ENCODE measurements at places on chromosomes 1 and 21.
A peak's percentile ranks its signal among the peaks of the same experiment; 100 is the strongest.

DNA sequence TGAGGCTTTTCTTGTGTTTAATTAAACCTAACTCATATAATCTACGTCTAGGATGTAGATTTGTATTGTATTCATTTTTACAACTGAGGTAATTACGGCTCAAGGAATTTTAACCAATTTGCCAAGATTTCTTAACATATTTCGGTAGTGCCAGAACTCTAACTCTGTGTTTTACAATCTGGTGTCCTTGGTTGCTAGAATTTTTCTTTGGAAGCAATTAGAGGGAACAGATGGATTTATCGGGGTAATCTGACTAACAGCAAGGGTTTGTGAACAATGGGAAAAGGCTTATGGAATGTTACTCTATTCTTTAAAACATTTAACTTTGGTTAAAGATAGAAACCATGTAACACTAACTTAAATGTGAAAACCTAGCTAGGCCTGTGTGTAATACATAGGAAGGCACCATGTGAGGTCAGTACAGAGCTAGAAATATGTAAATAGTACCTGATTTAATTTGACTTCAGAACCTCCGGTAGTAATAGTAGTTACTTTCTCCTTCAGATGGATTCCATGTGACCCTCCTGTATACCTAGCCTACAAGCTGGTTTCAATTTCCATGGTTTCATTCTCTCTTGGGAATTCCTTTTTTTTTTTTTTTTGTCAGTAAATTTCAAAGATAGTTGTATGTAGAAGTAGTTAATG lies 1.2 kb downstream of the MTF2 start:
- peak; percentile 9 for DNase-seq

DNA sequence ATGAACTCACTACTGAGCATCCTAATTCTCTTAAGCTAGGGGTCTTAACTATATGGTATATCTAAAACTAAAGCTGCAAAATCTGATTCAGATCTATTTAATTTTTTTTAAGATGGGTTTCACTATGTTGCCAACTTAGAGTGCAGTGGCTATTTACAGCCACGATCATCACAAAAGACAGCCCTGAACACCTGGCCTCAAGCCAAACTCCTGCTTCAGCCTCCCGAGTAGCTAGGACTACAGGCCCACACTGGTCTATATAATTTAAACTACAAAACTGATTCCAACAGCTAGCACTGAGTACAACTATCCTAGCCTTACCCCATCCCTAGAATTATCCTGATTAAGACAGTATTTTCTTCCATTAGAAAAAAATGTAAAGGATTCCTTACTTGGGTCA lies 37.1 kb downstream of the EIF4G3 start:
- peak; percentile 24 for DNase-seq

- DNase-seq, result no peak
Observed at GRCh38 chr1:201363467-201363866, 14.0 kb downstream of the TNNT2 start.

DNA sequence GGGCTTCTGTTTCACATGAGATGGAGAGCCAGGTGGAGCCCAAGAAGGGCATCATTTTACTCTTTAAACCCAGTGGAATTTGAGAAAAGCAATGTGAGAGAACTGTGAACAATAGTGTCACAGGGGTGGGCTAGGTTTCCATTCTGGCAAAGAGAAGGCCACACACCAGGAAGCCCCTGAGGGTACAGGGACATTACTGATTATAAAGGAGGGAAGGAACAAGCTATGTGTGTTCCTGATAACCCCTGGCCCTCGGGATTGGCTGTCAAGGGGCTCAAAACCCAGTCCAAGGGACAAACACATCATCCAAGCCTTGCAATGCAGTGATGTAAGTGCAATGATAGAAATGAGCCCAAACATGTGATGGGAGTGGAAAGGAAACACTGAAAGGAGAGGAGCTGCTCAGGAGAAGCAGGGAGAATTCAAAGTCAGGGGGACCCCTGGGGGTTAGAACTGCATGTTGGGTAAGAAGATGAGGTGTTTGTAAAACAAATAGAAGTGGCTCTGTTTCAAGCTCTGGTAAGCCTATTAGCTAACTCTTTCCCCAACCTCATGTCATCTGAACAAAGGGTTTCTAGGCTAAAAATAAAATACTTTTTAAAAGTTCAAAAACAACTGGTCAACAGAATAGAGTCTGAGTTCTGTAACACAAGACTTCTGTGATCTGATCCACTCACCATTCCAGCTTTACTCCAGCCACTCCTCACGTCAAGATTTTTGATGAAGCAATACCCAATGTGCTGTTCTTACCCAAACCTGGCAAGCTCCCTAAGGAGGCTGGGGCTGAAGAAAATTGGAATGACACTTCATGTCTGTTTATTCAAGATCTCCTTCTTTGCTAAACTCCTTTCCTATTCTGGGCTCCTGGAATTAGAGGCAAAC lies 51.1 kb upstream of the IL12RB2 start:
- DNase-seq, result no peak

GRCh38 chr21:41779659-41780058 lies 12.8 kb upstream of the RIPK4 start:
- DNase-seq, result no peak

DNA sequence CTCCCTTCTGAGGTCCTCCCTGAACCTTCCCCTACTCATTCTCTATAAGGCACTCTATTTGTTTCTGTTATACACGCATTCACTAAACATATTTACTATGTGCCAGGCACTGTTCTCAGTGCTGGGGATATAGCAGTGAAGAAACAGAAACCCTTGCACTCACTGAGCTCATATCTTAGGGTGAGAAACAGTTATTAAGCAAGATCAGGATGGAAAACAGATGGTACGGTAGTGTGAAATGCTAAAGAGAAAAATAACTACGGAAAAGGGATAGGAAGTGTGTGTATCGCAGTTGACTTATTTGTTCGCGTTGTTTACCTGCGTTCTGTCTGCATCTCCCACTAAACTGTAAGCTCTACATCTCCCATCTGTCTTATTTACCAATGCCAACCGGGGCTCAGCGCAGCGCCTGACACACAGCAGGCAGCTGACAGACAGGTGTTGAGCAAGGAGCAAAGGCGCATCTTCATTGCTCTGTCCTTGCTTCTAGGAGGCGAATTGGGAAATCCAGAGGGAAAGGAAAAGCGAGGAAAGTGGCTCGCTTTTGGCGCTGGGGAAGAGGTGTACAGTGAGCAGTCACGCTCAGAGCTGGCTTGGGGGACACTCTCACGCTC lies 572 bp downstream of the CYB5RL start:
- no peak for DNase-seq

DNA sequence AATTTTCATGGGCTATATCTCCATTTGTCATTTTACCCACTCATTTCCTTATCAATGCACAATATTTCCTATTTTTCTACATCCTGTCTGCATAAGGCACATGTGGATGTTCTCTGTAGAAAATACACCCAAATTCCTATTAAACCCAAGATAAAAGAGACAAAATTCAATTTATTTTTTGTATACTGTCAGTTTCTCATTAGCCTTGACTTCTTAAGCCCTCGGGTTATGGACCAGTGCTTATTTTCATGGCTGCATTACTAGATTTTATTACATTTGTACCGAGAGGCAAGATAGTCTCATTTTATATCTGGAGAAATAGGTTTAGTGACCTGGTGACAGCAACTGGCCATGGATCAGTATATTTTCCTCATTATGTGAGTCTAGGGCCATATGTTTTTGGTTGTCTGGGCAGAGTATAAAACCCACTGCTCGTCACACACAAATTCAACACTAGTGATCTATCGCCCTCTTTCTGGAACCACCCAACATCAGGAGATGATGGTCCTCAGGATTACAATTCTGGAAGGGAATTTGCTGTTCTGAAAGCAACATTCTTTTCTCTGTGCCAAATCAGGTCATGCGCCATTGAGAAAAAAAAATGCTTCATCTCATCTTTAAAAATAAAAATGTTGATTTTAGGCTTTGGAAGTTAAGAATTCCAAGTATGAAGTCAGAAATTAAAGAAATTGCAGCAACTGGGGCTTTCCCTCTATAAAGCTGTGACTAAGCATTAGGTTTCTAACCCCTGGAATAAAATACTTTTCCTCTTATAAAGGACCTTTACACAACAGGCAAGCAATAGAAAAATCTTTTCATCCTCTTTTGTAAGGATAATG lies 81.4 kb downstream of the ASTN1 start:
- no peak for DNase-seq

DNA sequence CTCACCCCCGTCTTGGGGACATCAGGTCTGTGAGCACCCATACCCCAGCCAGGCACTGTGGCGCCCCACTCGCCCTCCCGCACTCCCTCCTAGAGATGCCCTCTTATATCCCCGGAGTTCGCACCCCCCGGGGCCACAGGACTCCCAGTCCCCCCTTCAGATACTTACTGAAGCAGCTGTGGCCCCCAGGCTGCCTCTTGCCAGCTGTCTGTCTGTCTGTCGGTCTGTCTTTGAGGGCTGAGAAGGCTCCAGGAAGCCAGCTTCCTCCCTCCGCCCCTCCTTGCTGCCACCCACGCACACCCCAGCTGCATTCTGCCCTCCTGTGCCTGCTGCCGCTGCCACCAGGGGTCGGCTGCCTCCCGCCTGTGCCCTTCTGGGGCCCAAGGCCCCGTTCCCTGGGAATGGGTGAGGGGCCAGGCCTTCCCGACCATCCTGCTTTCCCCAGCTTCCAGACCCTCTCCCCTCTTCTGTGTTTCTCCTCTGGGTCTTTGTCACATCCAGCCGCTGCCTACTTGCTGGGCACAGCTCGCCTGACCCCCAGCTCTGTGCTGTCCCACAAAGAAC lies at the start of gene PTPN7:
Gene PTPN7 (minus strand): TSS at position 226 of the 564 bp plus-strand sequence. CDS start 1,200 bp downstream, outside the sequence.
- no peak for DNase-seq

DNA sequence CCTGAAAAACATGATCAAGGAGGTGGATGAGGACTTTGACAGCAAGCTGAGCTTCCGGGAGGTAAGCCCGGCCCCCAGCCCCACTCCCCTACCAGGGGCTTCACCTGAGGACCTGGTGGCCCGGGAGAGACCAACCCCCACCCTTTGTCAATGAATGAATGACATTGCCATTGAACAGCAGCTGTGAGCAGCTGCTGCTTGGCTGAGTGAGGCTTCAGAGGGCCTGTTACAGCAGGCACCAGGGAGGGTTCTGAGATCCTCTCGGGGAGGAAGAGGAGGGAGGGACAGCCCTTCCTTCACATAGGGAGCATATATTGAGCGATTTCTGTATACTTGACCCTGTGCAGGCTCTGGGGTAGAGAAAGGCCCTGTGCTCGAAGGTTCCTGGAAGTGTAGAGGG lies 12.3 kb upstream of the CTRC start:
- DNase-seq, result no peak

- no peak for DNase-seq
Observed at GRCh38 chr1:189538271-189538670, 939.4 kb downstream of the BRINP3 start.

- no peak for DNase-seq
Observed at GRCh38 chr1:44790968-44791801, 3.2 kb upstream of the BEST4 start.

DNA sequence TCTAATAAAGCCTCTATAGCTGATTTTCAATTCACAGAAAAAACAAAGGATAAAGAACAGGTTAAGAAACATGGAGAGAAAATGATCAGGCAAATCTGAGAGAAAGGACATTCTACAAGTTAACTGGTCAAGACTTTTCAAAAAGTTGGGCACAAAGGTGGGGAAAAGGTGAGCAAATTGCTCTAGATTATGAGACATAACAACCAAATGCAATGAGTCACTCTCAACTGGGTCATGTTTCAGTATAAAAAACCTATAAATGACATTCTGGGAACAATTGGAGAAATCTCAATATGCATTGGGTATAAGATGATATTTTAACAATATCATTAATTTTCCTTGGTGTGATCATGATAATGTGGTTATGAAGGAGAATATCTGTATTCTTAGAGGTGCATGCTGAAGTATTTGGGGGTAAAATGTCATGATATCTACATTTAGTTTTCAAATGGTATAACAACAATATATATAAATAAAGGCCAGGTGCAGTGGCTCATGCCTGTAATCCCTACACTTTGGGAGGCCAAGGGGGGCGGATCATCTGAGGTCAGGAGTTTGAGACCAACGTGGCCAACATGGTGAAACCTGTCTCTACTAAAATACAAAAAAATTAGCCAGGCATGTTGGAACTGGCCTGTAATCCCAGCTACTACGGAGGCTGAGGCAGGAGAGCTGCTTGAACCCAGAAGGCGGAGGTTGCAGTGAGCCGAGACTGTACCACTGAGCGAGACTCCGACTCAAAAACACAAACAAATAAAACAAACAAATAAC lies 27.0 kb downstream of the ANKRD13C start:
- no peak for DNase-seq

- no peak for DNase-seq
Observed at GRCh38 chr21:26982767-26983166, 15.9 kb upstream of the ADAMTS5 start.

DNA sequence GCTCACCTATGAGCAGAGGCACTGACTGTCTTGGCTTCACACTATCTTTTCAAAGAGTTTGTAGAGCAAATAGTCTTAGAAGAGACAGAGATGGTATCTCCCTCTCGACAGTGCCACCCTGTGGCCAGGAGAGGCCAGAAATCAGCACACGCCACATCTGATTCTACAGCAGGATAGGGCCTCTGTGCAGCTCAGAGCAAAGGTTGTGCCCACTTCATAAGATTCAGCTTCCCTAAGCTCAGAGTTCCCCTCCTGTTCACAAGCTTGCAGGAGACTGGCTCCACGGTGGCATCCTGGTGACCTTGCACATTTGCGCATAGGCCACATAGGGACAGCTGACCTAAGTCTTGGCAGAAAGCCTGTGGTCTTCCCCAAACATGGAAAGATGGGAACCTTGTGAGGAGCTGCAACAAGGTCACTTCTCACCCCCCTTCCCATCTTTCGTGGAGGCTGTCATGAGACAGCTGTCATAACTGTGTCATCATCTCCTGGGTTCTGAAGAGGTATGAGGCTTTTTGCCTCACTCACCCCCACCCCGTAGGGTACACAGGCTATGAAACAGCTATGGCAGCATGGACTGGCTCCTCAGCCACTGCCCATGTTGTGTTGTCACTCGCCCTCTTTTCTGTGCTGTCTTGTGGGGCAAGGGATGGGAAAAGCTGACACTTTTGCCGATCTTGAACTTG lies 3.0 kb downstream of the ITLN2 start:
- peak; percentile 36 for DNase-seq

GRCh38 chr1:32316903-32317277 lies 19.1 kb downstream of the MARCKSL1 start:
- no peak for DNase-seq

DNA sequence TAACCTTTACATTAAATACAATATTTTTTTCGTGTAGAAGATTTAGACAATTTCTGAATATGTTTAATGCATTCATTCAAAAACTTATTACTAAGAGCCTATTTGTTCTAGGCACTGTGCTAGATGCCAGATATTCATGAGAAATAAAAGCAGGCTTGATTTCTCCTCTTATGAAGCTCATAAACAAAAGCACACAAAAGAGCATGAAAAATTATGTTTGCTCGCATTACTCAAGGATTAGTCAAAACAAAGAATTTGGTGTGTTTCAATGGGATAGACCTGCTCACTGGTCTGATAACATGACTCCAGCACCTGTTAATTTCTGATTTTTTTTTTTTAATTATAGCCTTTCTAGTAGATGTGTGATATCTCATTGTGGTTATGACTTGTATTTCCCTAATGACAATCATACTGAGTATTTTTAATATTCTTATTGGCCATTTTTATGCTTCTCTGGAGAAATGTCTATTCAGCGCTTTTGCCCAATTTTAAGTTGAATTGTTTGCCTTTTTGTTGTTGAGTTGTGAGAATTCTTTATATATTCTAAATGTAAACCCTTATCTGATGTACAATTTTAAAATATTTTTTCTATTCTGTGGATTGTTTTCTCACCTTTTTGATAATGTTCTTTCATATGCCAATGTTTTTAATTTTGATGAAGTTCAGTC lies 382.3 kb upstream of the ADGRL4 start:
- no peak for DNase-seq

Measured in midbrain (tissue), 1 donor.